Esophagus muscularis mucosa (tissue), 4 donors: ENCODE measurements at places on chromosomes 6 and 20.

- DNase-seq, result no peak
Observed at GRCh38 chr6:135215160-135215559, 34.1 kb downstream of the MYB start.

DNA sequence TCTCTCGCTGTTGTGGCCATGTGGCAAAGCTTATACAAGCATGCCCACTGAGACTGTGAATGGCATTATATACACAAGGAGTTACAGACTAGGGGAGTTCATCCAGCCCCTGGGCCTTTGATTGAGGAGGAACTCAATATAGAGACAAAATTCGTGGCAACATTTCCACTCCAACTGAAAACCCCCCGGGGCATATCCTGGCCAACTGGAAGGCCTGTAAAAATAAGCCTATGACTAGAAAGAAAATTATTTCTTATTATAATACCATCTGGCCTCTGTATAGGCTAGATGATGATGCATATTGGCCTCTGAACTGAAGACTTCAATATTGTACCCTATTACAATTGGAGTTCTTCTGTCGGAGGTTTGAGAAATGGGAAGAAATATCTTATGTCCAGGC, 175.5 kb upstream of the GJE1 start:
- DNase-seq, result no peak

- DNase-seq, result no peak
Observed at GRCh38 chr6:46491628-46492547, 639 bp upstream of the RCAN2 start.

DNA sequence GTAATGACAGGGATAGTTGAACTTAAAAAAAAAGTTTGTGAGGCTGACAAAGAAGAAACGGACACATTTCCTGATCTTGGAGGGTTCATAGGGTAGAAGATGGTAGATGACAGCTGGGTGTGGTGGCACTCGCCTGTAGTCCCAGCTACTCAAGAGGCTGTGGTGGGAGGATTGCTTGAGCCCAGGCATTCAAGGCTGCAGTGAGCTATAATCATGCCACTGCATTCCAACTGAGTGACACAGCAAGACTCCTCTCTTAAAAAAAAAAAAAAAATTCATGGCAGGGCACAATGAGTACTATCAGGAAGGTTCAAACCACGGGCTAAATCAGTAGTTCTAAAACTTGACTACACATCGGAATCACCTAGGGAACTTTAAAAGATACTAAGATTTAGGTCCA, 2.0 kb upstream of the MICA start:
- DNase-seq, result no peak

- no peak for DNase-seq
Observed at GRCh38 chr6:40397287-40398033, 189.7 kb downstream of the LRFN2 start.
